ENCODE measurements at places on chromosomes 16 and 17. TPM values are rescaled to one million over a fixed set of nuclear protein-coding genes. Genes with fewer than 3 reads are reported as not detected.

The CEP20 gene
- total RNA-seq = 27.8 TPM

The PSKH1 gene
- total RNA-seq = 18.3 TPM

The NXPH3 gene
- 2.6 TPM for total RNA-seq

The KRT25 gene
- total RNA-seq = 0.40 TPM

The MYH8 gene
- 2.3 TPM for total RNA-seq

The METTL2A gene
- 28.3 TPM for total RNA-seq

The RABEP2 gene
- 11.2 TPM for total RNA-seq

The ZNF597 gene
- total RNA-seq = 5.0 TPM

- no peak for DNase-seq
Observed at GRCh38 chr16:57216968-57217367, 28.1 kb upstream of the ARL2BP start.

DNA sequence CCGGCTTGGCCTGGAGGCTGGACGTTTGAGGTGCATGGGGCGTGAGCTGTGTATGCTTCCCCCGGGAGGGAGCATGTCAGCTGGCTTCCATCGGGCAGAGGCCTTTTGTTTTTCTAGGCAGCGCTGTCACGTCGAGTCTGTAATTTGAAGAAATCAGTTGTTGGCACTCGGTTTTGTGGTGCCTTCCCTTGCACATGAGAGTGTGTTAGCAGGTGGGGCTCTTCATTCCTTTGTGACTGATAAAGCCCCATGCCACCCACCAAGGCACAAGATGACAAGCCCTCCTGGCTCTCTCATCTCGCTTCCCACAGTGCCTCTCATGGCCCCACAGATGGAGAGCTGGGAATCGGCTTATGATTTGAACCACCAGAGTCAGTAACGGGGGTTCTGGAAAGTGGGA is 72.1 kb downstream of the BANP start:
- DNase-seq = no peak

- no peak for DNase-seq
Observed at GRCh38 chr16:72789465-72789864, 258.5 kb downstream of the ZFHX3 start.

DNA sequence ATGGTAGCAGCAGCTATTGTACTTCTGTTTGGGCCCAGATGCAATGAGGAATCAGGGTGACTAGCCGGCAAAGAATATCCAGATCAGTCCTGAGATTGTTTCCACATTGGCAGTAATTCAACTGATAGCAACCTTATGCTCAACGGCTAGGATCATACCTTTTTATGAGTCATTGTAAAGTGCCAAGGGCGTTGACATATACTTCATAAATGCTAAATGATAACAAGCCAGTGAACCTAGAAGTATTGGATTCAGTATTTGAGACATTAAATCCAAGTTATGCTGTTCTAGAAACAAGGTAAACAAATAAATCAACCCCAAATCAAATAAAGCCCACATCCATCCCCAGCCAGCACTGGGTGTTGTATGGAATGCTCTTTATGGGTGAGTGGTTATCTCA is 207.1 kb upstream of the ZFHX3 start:
- no peak for DNase-seq

DNA sequence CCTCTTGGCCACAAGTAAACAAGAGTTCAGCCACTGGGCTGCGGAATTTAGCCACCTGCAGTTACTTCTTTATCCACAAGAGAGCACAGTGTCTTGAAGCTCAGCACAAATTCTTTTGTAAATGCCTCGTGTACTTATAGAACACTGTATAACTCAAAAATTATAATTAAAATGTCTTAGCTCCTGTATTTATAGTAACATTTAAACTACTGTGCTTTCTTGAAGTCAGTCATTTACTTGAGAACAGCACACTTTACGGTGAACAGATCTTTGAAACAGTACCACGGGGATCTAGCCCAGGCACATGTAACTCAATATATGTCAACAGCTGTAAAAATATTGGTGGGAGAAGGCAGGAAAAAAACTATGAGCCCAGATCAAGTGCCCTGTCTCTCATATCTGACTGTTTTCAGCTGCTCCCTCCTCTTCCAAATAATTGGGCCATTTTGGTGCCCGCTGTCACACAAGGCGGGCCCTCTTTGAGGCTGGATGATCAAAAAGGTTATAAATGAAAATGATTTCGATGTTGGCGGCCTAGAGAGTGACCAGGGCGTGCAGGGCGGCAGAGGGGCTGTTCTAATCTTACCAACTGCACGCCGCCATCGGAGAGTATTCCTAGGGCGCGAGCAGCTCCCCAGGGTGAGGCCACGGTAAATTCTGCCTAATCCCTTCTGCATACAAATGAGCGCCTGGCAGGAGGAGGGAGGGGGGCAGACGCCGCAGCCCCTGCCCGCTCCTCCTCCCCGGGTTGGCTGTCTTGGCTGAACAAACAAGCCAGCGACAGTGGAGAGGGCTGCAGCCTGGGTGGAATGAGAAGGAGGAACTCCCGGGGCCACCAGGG is 183.2 kb downstream of the C16orf78 start:
- DNase-seq = no peak

GRCh38 chr16:72896485-72897118 is 151.3 kb downstream of the ZFHX3 start:
- no peak for DNase-seq

DNA sequence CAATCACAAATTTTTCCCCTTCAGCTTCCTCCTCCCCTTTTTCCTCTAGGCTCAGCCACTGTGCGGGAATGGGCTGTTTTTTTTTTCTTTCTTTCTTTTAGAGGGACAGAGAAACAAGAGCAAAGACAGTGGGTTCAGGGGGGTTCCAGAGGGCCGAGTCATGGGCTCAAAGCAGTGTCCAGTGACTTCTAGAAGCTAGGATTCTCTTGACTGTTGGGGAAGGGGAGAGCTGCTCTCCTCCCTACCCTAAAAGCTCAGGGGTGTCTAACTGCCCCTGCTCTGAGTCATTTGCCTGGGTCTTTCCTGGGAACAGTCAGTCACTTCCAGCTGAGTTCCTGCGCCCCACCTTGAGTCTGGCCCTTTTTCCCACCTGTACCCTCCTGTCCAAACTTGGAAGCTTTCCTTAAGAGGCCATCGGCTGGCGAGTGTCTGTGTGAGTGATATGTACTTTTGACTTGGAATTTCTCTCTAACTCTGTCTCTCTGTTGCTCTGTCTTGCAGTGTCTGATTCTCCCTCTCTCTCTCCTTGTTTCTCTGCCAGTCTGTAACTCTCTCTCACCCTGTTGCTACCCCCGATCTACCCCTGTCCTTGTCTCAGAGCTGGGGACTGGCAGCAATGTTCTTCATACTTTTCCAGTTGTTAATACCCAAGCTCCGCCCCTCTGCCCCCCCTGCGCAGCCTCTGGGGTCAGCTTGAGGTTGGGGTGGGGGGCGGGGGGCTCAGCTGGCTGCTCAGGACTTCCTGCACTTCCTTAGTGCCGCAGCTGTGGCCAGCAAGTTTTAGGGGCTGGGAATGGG is 2.4 kb downstream of the THRA start:
- DNase-seq = no peak
